ENCODE measurements at places on chromosomes 1 and 21.
A peak's percentile ranks its signal among the peaks of the same experiment; 100 is the strongest.

GRCh38 chr1:1291548-1292441 lies 11.6 kb downstream of the SCNN1D start:
- no peak overlapping the region for H3K4me3 ChIP-seq
- no peaks in the 10 kb centered on the region for H3K36me3 ChIP-seq
- H3K27ac ChIP-seq = no peak overlapping the region
- DNase-seq = peak; percentile 76
- H3K4me1 ChIP-seq = peaks cover 5% of the 10 kb centered on the region

DNA sequence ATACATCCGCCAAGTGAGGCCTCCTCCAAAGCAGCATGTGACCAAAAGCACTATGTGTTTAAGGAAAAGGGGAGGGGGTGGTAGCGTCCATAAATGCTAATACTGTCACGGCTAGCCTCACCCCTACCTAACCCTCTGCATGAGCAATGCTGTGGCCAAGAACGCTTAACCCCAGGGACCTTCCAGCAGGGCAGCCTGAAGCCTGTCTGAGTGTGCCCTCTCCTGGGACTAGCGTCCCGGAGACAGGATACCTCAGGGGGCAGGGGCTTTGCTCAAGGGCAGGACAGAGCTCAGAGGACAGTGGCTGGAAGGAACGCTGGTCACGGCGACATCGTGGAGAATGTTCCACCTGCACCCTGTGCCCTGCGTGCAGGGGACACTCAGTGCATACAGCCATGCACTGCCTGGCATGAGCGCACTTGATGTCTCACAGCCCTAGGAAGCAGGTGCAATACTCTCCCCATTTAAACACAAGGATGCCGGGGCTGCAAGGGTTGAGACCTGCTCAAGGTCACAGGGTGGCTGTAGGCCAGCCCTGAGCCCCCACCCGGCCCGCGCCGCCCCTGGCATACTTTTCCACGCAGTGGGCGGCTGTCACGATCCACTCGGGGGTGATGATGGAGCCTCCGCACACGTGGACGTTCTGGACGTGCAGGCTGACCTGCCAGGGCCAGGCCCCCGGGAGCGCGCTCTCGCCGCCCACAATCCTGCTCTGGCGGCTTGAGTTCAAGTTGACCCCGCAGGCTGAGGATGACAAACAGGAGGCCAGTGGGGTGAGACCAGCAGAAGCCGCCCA lies 35.0 kb downstream of the TMPRSS2 start:
- no peaks in the 10 kb centered on the region for H3K36me3 ChIP-seq
- H3K27me3 ChIP-seq = peaks cover 24% of the 10 kb centered on the region
- H3K27ac ChIP-seq = no peak overlapping the region

DNA sequence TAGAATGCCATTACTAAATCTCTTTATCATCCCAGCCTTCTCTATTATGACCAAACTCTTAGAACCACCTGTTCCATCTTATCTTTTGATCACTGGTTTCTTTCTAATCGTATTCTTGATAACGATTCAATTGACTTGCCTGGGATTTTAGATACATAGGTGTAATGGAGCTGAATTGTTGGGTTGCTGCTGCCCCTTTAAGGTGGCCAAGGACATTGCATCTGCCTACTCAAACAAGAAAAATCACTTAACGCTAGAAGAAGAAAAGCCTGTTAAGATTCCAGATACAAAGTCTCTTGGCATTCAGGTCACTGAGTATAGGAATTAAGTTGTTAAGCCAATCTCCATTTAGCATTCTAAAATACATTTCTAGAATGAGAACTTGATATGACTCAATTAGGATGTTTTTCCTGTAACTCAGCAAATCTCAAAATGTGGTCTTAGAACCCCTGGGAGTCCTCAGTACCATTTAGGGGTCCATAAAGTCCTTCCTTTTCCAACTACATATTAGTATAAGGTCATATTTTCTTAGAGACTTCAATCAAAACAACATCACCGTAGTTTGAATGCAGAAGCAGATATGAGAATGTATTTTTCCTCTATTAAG lies 12.4 kb downstream of the NEXN start:
- no peaks in the 10 kb centered on the region for H3K27me3 ChIP-seq
- H3K27ac ChIP-seq = no peak overlapping the region
- peak; percentile 19 for DNase-seq
- H3K4me1 ChIP-seq = no peaks in the 10 kb centered on the region
- peaks cover 4% of the 10 kb centered on the region for H3K36me3 ChIP-seq
- no peak overlapping the region for H3K4me3 ChIP-seq

- peaks cover 13% of the 10 kb centered on the region for H3K27me3 ChIP-seq
- peak; percentile 67 for DNase-seq
- peaks cover 11% of the 10 kb centered on the region for H3K36me3 ChIP-seq
- peaks cover 38% of the 10 kb centered on the region for H3K4me1 ChIP-seq
Observed at GRCh38 chr1:109482791-109483671, 674 bp upstream of the ATXN7L2 start.

Measured in nephron progenitor cell (in vitro differentiated cells).